Endodermal cell (in vitro differentiated cells): ENCODE measurements at places on chromosomes 7 and 10.
A peak's percentile ranks its signal among the peaks of the same experiment; 100 is the strongest.

- no peak for DNase-seq
Measured at GRCh38 chr7:106199024-106199423, 85.8 kb downstream of the NAMPT start.

DNA sequence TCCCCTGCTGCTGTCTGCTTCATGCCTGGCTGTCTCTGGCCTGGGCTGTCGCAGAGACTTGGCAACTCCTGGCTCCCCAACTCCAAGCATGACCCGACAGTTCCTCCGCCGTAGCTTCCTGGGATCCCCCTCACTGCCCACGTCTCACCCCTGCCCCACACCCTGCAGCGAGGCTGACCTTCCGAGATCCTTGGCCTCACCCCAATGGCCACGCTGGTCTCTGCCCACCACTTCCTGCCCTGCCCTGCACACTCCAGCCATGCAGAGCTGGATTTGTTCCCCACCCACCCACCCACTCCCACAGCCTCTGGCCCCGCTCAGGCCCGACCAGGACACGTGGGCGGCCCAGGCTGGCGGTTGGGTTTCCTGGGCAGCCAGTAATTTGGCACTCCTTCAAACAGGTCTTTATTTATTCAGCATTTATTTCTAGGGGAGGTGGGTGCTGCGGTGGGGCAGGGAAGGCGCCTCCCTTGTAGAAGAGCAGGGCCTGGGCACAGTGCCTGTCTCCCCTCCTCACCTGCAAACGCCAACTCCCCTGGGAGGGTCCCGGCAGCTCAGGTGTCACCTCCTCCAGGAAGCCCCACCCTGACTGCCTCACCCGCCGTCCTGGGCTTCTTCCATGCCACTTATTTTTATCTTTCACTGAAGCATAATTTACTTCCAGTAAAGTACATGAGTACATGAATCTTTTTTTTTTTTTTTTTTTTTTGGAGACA lies 25.5 kb downstream of the GTF2IRD1 start:
- DNase-seq: no peak

DNA sequence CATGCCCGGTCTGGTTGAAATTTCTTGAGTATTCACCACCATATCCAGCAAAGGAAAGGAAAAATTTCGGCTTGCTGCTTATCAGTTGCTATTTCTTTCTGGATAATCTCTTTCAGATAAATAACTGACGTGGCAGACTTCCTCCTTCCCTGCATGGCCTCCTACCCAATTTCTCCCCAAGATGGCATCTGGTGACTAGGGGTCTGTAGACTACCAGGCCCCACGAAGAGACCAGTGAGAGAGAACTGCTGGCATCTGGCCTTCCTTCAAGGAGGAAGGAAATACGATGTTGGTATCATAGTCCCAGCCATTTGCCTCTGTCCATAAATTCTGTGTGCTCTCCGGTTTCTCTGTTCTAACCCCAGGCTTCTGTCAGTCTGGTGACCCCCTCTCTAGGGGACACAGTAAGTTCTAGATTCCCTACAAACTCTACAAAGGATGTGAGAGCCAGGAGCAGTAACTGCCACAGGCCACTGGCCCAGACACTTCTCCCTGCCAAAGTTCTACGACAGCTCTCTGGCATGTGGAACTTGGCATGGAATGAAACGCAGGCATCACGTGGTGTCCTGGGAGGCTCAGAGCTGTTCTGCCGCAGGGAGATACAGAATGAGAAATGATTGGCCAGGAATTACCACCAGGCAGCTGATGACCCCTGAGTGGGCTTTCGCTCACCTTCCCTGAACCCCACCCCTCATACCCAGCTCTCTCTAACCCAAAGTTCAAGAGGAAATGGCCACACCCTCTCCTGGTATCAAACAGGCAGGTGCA lies 30.0 kb upstream of the MSRB2 start:
- no peak for DNase-seq

GRCh38 chr10:128922172-128922571 lies 544.9 kb upstream of the MGMT start:
- DNase-seq: no peak

DNA sequence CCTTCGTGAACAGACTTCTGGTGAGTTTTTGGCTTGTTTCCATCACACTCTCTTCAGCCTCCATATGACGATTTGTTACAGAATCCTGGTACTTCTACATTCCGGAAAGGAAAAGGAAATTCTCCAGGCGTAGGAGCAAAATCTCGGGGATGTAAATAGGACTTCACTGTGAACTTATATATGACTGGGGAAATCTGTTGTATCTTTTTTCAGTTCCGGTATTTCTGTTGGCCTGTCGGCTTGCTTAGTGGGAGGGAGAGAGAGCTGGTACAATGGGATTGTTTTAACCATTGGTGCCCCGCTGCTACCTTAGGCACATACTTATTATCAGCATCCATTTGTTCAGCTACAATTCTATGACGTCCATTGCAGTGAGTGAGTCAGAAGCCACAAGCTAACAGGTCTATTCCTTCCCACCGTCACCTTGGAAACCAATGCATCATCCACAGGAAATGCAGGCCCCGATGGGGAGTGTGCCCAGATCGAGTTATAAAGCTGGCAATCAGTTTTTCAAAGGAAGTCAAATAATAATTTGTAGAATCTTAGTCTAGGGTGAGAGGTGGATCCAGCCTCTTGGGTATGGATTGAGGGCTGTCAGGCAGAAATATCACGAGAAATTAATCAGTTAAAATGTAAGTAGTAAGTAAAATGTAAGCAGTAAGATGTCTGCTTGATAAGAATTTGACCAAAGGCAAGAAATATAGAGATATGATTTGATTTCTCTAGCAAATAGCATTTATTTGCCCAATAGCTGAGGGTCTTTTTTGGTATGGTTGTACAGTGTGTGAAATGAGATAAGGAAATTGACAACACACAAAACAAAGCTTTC lies 92.0 kb upstream of the MKLN1 start:
- DNase-seq: peak; percentile 57
